ENCODE measurements at places on chromosomes 4 and X.

DNA sequence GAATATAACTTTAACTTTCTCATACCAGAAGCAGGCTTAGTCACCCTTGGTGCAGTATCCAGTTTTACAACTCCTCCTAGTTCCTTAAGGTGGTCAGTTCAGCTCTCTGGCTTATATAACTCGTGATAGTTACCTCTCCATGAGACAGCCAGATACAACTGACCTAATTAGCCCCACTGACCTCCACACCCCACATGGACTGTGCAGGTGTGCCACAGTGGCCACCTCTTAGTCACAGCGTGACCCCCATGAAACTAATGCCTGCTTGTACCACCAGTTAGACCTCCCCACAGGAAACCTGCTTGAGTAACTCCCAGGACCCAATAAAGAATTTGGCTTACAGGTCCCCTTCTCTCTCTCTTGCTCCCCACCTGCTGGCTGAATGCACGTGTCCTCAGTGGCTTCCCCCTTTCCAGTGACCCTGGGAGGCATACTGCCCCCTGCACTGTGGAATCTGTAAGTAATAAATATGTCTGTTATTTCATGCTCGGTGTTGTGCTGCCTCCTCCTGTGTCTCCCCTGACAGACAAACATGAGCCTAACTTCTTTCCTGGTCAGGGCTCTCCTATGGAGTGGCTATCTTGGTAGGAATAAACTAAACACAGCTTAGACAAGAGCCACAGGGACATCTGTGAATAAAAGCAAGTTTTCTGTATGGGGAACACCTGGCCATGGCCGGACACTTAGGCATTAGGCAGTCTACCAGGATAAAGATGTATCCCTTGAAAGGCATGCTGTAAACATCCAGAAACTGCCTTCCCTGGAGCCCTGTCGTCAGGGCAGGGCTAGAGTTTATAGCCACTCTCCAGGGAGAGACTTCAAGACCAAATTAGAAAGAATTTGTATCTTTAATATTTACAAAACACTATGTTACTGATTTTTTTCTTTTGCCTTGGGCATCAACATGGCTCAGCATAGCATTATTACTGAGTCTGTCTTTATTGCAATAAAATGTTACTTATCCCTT lies 209.7 kb upstream of the BOD1L1 start:
- DNase-seq, result no peak

DNA sequence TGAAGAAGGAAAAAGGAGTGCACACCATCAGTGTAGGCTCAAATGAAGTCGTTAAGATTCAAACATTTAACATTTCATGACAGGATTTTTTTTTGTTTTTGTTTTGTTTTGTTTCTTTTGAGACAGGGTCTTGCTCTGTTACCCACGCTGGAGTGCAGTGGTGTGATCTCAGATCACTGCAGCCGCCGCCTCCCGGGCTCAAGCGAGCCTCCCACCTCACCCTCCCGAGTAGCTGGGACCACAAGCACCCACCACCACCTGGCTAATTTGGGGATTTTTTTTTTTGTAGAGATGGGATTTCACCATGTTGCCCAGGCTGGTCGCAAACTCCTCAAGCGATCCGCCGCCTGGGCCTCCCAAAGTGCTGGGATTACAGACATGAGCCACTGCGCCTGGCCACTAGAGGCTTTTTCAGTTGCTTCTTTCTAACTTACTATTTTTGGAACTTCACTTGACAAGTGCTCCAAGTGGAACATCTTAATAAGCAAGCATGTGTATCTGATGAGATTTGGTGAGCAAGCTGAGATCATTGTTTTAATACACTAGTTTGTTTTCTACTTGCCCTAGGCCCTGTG lies 78.9 kb upstream of the CNKSR2 start:
- no peak for DNase-seq

DNA sequence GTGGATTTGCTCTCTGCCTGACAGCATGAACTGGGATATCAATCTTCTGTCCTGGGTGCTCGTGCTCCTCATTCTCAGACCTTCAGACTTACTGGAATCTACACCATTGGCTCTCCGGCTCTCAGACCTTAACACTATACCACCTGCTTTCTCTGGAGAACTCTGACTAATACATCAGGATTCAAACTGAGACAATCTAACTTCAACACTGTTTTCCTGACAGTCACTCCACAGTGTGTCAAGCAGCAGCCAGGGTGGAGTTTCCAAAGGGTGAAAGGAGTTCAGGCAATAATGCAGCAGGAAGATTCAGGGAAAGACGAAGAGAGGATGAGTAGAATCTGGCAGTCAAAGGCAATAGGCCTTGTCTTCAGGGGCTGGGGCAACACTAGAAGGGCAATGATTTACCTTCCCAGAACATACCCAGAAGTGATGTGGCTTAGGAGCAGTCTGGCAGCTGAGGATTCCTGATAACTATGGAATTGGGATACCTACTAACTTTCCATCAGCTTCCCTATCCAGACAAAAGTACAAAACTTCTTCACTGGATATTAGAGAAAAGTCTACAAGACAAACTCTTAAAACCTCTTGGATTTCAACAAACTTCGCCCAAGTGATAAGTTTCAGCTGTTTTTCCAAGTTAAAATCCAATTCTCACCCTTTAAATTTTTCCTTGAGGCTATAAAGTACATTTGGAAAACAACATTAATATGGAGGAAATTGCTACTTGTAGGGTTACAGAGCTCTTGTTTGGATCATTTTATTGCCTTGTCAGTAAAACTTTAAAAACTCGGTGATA lies 58.4 kb upstream of the SLIT2 start:
- DNase-seq, result no peak

- no peak for DNase-seq
Measured at GRCh38 chrX:87901060-87901459, 383.5 kb downstream of the KLHL4 start.

GRCh38 chrX:105050921-105051320 lies 169.6 kb downstream of the TEX13A start:
- DNase-seq, result no peak

- DNase-seq, result no peak
Measured at GRCh38 chr4:53322696-53323095, 43.2 kb downstream of the SCFD2 start.

- peak; percentile 14 for DNase-seq
Measured at GRCh38 chr4:32689518-32689917, 1969.3 kb downstream of the PCDH7 start.

DNA sequence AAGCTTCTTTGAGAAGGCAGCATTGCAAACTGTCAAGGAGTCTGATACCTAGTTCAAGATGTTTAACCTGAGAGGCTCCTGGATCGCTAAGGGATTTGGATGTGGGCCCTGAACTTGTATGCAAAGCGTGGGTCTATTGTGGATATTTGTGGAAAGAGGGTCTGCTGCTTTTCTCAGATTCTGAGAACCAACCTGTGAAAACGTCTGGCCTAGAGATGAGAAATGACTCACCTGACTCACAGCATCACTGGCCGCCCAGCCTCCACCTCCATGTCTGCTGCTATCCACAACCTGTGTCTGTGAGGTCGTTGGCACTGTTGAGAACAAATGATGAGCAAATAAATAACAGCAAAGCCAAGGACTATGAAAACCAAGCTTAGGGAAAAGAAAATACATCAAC lies 33.3 kb upstream of the PROM1 start:
- DNase-seq, result no peak

DNA sequence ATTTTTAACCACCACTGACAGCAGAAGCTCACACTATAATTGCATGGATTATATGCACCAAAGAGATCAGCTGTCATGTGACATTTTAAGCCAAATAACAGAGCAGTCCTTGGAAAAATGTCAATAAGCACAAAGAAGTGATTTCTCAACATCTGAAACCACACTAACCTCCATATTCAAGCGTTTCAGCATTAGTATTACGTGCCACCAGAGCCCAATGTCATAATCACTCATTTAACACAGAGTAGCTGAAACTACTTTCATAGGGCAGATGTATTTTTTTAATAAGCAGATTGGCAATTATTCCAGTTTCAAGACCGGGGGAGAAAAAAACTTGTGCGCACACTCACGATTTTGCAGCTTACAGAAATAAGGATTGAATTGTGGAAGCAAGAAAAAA lies 76.6 kb downstream of the SH3KBP1 start:
- DNase-seq, result peak; percentile 70

DNA sequence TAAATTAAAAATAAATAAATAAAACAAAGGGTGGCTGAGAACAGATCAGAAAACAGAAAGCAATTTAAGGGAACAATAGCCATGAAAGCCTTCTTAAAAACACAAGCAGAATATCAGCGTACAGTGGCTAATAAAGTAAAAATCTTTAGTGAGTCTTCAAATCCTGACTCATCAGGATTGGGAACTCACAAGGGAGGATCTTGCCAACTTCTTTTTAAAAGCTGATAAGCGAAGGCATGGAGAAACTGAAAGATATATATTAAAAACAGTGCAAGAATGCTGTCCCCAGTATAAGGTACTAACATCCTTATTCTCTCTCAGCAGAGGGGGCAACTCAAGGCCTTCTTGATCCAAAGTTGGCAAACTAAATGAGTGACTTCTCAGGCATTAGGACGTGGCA lies 180.1 kb downstream of the DHX15 start:
- DNase-seq, result no peak

- no peak for DNase-seq
Measured at GRCh38 chrX:113973706-113974105, 610.2 kb upstream of the HTR2C start.

DNA sequence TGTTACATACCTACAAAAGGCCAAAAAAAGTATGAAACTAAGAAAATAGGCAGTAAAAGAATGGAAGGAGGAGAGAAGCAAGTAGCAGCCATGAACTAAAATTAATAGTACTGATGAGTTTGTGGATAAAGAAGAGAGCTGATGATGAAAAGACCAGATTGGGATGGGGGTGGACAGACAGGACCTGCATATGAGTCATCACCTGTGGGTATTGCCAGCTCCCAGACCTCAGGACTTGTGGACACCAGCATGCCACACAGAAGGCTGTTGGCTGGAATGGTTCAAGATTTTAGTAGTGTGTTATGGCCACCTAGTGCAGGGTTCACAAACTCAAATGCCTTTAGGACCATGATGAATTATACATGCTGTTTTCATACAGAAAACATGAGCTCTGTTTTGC lies 58.9 kb downstream of the ARX start:
- no peak for DNase-seq

- peak; percentile 4 for DNase-seq
Measured at GRCh38 chr4:83109480-83110222, 4.9 kb downstream of the PLAC8 start.

DNA sequence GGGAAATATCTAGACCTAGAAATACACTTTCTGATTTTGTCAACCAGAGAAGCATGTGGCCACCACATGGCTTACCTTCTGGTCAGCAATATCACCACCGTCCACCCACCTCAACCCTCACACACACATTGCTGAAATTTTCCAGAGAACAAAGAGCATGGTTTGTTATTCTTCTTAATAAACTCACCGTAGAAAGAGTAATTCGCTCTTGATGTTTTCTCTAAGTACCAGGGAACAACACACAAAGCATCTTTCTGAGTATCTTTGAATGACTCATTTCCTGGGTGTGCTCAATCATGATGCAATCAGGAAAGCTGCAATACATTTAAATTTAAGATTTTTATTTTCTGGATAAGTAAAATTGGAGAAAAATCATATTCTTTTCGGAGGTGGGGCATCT lies 24.7 kb upstream of the LRAT start:
- DNase-seq, result peak; percentile 50

DNA sequence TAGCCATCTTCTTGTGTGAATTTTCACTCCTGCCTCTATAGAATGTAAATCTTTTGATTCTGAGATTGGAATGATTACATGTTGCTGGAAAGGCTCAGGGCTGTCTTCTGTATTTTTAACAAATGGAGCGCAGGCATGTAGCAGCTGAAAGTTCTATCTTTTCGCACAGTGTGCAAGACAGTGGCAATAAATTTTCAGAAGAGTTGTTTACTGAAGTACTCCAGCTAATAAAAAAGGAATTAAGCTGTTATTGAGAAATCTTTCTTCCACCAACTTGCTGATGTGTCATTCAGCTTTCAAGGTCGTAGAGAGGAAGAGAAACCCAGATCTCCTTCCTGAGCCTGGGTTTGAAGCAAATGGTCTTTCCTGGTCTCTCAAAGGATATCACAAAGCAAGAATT lies 122.0 kb upstream of the PUDP start:
- DNase-seq, result no peak

- no peak for DNase-seq
Measured at GRCh38 chrX:21723814-21724213, 34.1 kb downstream of the SMPX start.

DNA sequence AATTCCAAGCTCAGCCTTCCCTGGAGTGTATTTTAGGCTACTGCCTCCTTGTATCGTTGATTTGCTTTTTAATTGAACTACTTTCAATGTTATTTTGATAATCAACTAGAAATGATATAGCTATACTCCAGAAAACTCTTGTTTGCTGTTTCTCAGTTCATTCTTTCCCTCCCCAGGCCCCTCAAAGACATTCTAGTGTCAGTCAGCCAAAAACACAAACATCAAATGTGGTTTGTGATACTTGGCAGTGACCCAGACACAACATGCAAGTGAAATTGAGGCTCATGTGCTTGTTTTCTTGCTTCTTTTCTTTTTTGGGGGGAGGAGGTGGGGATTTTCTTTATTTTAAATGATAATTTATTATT lies 7.6 kb downstream of the FAT4 start:
- no peak for DNase-seq

DNA sequence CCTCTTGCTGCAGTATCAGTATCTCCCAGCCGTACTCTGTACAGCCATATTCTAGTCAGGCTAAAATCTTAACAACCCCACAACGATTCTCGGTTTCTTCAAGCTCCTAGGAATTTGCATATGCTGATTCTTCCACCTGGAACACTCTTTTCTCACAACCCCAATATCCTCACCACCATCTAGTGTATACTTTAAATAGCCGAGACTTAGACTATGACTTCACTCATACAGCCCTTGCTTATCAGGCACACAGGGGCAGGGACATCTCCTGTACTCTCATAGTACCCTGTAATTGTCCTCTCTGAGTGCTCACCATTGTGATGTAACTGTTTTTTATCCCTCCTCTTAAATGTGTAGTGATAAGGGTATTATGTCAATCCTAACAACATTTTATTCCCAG lies 2126.4 kb upstream of the TENM3 start:
- DNase-seq, result no peak

DNA sequence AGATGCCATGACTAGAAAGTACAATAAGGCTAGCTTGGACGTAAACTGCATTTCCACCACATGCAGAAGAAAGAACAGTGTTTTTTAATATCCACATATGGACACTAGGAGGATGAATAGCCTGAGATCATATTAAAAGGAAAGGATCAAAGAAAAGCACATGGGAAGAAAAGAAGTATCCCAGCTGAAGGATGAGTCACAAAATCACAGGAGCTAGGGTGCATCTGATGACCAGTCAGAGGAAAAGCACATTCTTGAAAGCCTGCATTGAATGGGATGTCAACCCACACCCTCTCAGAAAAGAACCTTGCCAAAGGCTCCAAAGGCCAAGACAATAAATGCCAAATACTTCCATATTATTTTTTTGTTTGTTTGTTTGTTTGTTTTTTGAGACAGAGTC lies 56.8 kb upstream of the PRDX4 start:
- peak; percentile 77 for DNase-seq

DNA sequence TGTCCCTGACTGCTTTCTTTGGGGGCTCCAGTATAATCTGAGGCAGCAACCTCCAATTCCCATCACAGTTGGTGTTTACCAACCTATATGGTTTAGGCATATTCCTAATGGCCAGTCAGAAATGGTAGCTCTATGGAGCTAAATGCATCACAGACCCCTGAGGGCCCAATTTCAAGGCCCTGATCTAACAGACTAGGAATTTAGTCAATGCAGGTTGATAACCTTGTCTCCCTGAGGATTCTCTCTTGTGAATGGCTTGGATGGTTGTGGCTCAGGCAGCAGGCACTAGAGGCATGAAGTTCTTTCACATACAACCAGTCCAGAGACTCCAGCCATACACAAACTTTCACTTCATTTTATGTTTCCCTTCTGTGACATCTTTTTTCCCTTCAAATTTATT lies 59.4 kb downstream of the TMPRSS11F start:
- DNase-seq, result no peak

Data from foreskin melanocyte (primary cell).